ENCODE measurements at places on chromosomes 4 and X.

GRCh38 chrX:40207626-40208025 lies 109.9 kb upstream of the BCOR start:
- DNase-seq, result no peak

- peak; percentile 89 for DNase-seq
These were observed 78.0 kb downstream of the ANOS1 start for GRCh38 chrX:8653956-8654355.

DNA sequence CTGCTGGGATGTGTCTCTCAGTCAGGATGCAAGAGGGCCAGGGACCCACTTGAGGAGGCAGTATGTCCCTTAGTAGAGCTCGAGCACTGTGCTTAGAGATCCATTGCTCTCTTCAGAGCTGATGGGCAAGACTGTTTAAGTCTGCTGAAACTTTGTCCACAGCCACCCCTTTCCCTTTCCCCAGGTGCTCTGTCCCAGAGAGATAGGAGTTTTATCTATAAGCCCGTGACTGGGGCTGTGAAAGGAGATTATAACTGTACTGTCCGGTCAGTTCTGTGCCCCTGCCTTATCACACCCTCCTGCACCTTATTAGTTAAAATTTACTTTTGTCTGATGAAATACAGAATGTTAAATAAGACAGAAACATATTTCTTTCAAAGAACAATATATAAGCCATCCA lies 378.4 kb downstream of the PABPC4L start:
- no peak for DNase-seq

DNA sequence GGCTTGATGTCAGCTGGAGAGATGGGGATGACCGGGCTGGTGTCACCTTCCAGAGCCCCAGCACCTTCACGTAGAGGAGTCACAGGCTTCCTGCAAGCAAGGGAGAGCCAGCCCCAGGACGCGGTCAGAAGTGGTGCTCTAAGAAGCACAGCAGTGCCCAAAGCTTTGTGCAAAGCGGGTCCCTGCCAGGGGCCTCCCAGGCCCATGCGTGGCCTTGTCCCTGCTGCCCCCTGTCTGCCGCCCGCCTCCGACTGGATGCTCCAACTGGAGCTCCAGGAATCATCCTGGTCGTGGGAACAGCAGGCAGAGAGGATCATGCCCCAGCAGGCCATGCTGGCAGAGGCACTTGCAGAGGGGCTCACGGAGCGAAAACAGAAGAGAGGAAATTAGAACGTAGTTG lies 40.1 kb upstream of the LRPAP1 start:
- no peak for DNase-seq

- no peak for DNase-seq
These were observed 3.5 kb upstream of the SRPX start for GRCh38 chrX:38224160-38224559.

DNA sequence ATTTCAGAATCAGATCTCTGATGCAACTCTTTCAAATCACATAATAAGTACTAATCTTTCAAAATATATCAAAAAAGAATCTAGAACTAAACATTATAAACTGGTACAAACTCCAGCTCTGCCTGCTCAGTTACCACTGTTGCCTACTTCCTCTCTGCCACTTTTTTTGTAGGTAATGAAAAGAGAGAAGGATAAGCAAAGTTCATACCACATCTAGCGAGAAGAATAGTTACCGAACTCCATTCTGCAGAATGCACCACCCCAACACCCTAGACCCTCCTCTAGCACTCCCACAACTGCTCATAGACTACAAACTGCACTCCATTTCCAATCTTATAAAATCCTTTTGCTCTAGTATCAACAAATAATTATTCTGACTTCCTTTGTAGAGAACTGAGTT lies 19.7 kb upstream of the LRBA start:
- no peak for DNase-seq

DNA sequence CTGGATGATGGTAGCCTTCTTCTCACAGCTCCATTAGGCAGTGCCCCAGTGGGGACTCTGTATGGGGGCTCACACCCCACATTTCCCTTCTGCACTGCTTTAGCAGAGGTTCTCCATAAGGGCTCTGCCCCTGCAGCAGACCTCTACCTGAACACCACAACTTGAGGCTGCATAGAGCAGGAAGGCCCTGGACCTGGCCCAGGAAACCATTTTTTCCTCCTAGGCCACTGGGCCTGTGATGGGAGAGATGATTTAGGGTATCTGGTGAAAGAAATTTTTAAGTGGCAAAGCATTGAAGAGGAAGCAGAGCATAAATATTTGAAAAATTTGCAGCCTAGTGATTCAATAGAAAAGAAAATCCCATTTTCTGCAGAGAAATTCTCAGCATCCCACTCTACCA lies 17.3 kb downstream of the F8A3 start:
- DNase-seq, result no peak

- DNase-seq, result no peak
These were observed 59.8 kb upstream of the GPM6B start for GRCh38 chrX:13876652-13877051.

- no peak for DNase-seq
These were observed 263.5 kb upstream of the DKK2 start for GRCh38 chr4:107299646-107300045.

GRCh38 chrX:40933706-40934425 lies 151.4 kb upstream of the USP9X start:
- DNase-seq, result no peak

DNA sequence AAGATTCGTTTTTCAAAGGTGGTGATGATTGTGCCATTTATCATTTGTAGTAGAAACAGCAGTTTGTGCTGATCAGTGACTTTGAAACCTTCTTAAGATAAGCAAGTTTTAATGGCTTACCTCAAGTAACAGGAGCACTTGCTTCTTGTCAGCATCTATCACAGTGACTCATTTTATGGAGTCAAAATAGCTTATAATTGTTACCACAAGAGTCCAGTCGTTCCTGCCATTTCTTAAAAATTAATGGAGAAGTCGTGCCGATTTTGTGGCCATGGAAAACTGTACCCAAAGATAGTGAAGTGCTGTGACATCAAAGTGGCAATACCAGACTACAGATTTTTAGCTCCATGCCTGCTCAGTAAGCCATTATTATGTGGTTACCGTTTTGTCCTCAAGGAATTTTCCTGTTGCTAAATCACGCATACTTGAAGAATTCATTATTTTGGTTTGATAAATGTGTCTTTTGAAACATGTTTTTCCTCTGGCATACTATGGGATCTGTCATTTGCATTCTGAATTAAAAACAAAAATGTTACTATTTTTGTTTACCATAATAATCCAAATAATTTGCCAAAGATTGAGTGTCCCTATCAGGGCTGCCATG lies 129.9 kb downstream of the CBR4 start:
- DNase-seq, result no peak

- no peak for DNase-seq
These were observed 349.2 kb upstream of the NOCT start for GRCh38 chr4:138666366-138666765.

GRCh38 chrX:129193357-129193756 lies 329.9 kb downstream of the SMARCA1 start:
- DNase-seq, result no peak

DNA sequence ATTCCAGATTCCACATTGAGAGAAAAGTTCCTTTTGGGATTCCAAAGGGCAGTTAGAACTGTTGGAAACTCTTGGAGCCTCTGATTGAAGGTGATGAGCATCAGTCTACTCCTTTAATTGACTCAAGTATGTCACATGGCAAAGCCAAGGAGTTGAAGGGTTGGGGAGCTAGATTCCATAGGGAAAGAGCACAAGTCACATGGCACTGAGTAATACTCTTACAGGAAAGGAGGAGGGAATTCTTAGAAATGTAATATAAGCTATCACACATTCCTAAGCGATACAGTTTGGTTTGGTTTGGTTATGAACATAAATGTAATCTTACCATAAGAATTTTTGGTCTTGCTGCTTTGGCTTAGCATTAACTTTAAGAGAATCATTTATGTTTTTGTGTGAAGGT lies 15.7 kb downstream of the SPCS3 start:
- DNase-seq, result no peak

DNA sequence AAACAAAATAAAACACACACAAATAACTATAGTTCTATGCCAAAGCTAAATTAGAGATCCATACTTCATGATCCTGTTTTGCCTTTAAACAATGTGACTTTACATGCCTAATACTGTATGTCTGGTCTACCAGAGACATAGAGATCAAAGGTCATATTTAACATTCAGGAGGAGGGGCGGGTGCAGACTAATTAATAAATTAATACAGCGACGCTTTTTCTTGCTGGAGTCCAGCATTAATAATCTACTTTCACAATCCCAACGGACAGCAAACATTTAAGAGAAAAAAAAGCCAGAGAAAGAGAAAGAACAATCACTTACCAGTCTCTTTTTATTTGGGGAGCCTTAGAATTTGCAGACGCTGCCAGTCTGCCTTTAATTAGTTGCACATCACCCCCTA lies 509 bp downstream of the CXXC4 start:
- no peak for DNase-seq

DNA sequence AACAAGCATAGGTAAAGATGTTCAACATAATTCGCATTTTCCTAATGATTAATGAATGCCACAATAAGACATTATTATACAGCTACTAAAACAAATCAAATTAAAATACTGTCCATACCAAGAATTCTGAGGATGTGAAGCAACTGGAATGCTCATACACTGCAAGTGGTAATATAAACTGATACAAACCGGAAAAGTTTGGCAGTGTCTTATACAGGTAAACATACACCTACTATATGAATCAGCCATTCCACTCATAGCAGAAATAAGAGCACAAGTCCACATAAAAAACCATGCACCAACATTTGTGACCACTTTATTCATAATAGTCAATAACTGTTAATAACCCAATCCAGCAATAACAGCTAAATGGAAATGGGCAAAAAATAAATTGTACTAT lies 79.3 kb downstream of the FBXW7 start:
- no peak for DNase-seq

DNA sequence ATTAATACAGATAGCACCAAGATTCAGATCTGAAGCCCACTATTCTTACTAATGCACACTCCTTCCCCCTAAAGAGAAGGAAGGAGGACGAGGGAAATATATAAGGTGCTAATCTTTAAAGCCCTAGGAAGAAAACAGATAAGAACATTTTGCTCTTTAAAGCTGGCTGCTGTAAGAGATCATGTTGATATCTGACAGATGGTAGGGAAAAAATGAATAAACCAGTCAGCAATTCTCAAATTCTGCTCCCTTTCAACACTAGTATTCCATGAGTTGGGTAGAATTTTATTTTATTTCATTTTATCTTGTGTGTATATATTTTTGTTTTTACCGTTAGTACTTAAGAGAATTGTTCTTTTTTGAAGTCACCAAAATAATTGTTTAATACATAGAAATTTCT lies 19.2 kb downstream of the OTC start:
- DNase-seq, result no peak

DNA sequence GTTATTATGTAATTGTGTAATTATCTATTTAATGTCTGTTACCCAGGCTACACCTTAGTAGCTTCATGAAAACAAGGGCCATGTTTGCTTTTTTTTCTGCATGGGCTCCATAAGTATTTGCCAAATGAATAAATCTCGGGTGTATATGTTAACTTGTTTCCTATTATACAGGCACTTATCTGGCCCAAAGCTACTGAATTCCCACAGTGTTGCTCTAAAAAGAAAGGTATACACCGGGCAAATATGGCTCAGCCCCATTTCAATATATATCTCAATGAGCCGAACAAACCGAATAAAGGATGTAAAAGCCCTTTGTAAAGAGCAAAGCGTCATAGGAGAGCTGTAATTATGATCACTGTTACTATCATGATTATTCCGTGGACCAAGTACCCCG lies 767 bp downstream of the PAQR3 start:
- DNase-seq, result no peak

DNA sequence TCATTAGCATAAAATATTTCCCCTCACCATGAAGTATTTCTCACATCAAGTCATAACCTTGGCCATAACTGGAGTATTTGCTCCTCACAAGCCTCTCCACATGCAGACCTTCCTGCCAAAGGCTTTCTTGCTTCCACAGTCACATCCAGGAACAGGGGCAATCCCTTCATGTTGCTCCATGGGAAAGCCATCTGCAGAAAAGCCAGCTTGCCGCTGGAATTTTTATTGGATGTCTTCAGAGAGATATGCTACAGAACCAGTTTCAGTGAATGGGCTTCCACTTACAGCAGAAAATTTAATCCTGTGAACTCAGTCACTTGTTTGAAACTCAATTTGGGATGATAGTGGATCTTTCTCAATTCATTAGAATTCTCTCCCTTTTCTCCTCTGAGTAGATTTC lies 3.2 kb upstream of the CDKN2AIP start:
- DNase-seq, result peak; percentile 62

DNA sequence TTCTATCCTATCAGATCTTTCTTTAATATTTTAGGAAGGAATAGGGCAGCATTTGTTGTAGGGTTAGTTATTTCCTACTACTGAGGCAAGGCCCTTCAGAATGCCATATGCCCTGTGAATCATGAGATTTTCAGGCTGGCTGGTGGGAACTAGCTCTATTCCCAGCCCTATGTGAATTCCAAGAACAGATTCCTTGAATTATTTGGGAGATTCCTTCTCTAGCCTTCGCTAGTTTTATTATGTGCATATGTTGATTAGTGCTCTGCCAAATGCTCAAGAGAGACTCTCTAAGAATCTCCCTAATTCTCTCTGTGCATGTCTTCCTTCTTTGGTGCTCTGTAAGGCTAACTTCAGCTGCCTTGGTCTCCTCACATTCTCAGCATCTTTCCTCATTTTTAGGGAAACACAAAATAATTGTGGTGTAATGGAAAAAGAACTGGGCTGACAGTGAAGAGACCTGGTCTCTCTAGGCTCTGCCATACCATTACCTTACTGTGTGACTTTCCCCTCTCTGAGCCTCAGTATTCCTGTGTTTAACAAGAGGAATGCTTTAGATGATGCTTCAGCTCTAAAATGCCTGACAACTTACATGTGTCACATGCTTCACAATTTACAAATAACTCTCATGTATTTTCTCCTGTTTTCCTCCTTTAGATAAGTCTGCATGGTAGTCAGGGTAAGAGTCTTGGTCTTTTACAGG lies 79.7 kb downstream of the VMA21 start:
- no peak for DNase-seq

GRCh38 chr4:139184129-139184528 lies 7.1 kb upstream of the ELF2 start:
- no peak for DNase-seq

DNA sequence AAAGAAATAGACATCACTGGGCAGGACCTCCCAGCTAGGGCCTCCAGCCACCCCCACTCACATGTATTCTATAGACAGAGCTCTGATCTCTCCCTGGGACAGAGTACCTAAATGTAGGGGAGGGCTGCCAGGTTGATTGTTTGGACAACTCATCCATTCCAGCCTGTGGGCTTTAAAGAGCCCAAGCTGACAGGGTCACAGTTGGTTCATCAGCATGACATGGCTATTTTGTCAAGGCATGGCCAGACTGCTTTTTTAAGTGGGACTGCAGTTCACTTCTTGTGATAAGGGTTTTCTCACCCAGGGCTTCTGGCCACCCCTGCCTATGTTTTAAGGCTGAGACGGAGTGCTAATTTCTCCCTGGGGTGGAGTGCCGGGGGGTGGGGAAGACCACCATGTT lies 63.3 kb downstream of the KLHL4 start:
- no peak for DNase-seq

Data from LNCaP clone FGC (cell line).